ENCODE measurements at places on chromosomes 4 and X.

- no peak for DNase-seq
These were observed 12.4 kb upstream of the TDO2 start for GRCh38 chr4:155891058-155891457.

GRCh38 chr4:155881555-155881954 is 15.5 kb upstream of the ASIC5 start:
- DNase-seq, result no peak

- DNase-seq, result no peak
These were observed 19.5 kb downstream of the ZNF275 start for GRCh38 chrX:153353416-153353815.

DNA sequence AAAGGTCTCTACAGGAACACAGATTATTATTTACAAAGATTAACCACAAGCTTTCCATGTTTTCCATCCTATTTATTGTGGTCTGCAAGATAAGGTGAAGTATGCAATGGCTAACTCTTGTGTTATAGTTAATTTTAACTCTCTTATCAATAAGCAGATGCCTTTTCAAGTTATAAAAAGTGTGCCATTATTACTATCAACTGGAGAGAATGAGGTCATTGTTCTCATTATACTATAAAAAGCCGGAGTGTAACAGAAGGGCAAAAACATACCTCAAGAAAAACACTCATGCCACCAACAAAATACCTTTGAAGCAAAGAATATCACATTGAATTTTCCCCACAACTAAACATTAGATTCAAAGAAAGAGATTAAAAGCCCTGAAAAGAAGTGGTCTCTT is 52.0 kb upstream of the SORBS2 start:
- no peak for DNase-seq

GRCh38 chr4:110622841-110623717 is at the start of gene PITX2:
TSS of gene PITX2 (minus strand) at chr4:110623077. CDS start at chr4:110622460, 617 bp downstream.
- DNase-seq, result peak; percentile 26

DNA sequence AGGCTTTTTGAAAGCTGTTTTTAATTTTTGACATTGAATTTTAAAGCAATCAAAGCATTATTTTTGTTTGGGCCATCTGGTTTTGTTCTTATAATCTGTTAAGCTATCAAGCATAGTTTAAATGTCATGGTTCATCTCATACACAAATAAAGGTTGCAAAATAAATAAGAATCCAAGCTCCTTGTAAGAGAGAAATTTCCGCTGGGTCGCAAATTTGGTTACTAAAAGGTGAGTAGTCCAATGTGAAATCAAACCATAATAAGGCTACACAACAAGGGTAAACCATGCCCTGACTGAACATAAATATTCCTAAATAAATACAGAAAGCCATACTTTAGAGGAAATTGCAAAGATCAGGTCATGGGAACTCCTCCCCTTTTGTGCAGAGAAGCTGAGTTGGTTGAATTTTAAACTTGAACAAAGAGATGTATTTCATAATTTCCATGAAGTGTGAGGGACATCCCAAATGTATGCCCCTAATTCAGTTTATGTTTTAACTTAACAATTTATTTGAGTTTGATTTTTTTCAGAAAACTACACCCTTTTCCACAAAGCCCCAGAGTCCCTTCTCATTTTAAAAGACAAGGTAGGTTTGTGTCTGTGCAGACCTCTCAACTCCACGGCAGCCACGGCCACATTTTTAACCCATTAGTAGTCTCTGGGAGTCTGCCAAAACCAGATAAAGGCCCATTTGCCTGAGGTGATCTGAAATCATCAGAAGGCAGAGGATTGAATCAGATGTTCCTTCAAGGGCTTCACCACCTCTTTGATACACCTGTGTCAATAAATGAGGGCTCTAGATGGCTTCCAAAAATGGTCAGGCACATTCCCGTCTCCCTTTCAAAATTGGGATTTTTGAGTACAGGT is 85.2 kb downstream of the PLAC1 start:
- DNase-seq, result no peak

- DNase-seq, result no peak
These were observed 107.5 kb downstream of the STK32B start for GRCh38 chr4:5158825-5159224.

DNA sequence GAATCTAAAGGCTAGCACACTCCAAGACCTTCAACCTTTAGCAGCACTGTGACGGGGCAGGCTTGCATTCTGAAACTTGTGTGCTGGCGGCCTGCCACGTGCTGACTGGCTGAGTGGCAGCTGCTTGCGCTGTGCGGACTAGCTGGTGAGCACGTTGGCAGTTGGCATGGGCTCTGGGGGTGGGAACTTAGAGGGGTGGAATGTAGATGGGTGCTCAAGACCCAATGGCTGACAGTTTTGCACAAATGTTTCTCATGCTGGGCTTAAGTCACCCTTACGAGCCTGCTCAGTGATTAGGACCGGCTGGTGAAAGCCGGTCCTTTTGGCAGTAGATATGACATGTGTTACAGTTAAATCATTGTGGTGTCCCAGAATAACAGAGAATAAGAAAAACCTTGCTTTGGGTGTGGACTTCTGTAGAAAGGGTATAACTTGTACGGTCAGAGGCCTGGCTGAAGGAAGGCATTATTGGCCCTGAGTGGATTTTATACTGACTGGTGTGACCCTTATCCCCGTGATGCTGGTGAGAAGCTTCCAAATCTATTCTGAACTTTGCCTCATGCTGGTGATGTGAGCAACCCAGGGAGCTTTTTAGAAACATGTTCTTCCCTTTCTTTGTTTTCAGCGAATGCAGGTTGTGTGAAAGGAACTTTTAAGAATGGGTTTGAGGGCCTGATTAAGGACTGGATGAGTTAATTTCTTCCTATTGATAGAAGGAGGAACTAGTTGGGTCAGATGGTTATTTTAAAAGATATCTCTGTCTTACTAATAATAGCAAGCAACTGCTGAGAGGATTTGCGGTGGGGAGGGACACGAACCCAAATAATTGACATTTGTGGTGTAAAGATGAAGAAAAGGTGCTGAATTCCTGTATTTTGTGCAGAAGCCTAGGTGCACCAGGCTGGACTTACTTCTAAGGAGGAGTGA is 107.4 kb upstream of the SLC4A4 start:
- DNase-seq, result no peak

GRCh38 chrX:45208121-45208856 is 7.6 kb upstream of the DIPK2B start:
- DNase-seq, result no peak

DNA sequence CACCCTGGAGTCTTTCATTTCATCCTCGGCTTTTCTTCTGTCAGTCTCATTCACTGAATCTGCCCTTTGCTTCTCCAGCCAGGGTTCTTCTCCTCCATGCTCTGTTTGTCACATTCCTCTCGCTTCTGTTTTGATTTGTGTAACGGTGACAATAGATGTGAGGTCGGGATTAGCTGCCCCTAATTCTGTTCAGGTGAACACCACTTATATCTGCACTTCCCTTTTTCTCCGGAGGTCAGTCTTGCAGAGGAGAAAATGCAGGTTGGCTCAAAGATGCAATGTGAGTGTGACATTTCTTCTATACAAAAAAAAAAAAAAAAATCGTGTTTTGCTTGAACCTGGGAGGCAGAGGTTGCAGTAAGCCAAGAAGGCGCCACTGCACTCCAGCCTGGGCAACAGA is 262.9 kb downstream of the ASMT start:
- no peak for DNase-seq

GRCh38 chrX:43949669-43950068 is 23.5 kb downstream of the NDP start:
- DNase-seq, result no peak

DNA sequence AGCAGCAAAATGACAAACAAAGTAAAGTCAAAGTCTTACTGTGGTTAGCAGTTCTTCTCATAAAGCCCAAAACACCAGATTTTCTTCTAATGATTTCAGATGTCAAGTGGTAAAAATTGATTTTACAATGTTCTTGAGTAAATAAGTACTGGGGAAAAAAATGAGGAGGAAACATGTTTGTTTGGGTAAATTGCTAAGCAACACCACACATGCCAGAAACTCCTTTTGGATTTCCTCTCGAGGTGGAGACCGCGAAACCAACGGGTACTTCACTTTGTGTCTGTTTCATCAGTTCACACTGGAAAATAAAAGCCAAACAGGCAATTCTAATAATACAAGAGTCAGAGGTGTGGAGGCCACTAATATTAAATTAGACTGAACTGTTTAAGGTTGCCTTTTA is 4.6 kb upstream of the PKD2 start:
- DNase-seq, result no peak

DNA sequence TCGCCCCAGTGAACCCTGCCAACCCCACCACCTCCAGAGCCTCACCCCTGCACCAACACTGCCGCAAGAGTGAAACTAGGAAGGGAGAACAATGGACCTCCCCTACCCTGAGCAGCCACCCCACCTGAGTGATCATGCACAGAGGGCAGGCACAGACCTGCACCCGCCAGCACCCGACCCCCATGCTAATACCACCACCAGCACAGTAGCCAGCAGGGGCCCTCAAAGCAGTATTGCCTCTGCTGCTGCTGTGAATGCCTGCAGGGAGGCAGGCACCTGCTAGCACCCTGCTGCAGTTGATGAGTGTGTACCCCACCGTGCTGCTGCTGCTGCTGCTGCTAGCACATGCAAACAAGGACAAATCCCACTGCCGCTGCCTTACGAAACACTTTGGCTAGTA is 100.1 kb downstream of the RAB28 start:
- no peak for DNase-seq

GRCh38 chr4:168900080-168900479 is 110.0 kb downstream of the CBR4 start:
- DNase-seq, result no peak

DNA sequence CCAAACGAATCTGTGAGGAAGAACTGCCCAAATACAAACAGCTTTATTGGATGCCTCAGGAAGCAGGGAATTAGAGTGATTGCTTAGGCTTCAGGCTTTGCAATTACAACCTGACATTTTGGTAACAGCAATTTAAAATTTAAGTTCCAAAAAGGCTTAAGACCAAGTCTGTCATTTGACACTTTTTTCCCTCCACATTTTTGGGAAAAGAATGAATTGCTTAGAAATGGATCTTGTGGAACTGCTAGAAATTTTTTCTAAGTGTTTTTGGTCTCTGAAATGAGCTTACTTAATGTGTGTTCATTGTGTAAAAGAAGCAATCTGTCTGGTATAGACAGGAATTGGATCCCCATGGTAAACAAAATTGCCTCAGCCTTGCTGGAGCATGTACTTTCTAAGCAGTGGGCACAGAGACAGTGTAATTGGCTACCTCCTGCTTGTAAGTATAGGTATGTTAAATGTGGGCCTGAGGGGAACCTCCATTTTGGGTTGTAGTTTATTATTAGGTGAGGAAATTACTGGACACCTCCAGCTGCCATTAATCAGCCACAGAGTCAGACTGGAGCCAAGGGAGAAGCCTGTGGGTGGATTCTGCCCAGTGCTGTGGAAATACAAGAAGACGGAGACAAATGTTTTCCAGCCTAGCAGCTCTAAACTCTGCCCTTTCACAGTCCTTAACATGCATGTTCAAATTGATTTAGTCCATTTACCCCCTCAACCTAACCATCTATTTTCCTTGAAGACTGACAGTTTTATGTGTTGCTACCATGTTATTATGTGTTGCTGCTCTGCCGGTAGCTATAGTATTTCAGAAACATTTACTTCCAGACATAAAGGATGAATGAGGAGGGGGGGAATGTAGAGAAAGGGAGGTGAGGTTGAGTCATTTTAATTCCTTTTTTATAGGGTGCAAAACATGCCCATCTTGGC is 473.0 kb downstream of the SPRY1 start:
- DNase-seq, result no peak

GRCh38 chrX:52424656-52425055 is 55.8 kb downstream of the XAGE2 start:
- DNase-seq, result no peak

GRCh38 chrX:15751155-15751819 is 13.2 kb downstream of the CA5B start:
- DNase-seq, result no peak

GRCh38 chr4:29805245-29805644 is 914.9 kb upstream of the PCDH7 start:
- no peak for DNase-seq

GRCh38 chrX:117636826-117637225 is 479.8 kb downstream of the KLHL13 start:
- no peak for DNase-seq

DNA sequence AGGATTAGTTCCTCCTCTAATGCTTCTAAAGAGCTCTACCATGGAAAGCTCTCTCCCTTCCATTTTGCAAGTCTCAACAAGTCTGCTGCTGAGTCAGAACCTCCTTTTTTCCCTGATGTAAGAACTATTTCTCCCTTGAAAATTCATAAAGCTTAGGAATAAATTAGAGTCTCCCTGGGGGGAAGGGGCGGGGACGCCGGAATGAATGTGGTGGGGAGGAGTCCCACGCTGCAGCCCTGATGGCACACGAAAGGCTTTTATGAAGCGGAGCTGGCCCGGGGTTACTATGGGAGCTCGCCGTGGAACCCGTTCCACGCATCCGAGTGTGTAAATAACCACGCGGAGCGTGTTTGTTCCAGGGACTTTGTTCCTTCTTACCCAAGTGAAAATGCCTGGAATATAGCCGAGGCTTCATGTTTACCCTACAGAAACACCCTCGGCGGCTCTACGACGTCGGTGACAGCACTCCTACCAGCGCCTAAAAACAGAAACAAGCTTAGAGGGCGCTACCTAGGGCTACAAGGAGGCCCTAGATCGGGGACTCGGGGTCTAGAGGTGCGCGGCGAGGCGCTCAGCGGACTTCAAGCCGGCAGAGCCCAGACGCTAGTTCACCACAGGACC is 923 bp upstream of the CPEB2 start:
- peak; percentile 17 for DNase-seq

DNA sequence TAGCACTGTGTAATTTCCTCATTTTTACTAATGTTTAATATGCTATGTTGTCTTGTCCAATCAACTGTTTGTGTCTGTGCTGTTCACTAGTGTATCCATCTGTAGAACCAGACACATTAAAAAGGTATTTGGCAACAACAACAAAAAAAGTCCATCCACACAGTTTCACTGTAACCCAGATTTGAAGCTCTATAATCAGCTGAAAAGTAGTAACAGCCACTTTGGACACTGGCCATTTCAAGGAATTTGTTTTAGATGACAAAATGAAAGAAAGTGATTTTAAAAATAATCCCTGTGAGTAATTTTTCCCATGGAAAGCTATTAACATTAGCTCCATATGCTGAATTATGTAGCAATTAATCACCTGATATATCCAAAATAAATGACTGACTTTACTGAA is 2.2 kb upstream of the FBXL5 start:
- DNase-seq, result no peak
